SW480 (cell line): ENCODE measurements at places on chromosomes 6 and 20.

DNA sequence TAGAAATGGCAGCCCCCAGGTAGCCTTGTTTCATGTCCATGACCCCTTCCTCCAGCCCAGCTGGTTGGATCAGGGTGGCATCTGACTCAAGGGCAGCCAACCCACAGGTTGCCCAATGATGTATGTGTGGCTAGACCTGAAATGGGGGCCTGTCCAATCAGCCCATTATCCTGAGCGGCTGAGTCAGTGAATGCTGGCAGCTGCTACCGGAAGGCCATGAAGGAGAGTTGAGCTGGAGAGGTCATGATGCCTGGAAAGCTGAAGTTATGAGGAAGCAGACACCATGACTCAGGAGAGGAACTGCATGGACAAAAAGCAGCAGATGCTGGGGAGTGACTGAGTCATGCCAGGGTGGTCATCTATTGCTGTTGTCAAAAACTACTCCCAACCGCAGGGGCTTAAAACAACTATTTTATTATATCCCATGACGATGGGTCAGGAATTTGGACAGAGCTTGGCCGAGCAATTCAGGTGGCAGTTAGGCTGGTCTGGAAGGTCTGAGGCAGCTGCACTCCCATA is 67.3 kb downstream of the MDGA1 start:
- peak; percentile 70 for DNase-seq

DNA sequence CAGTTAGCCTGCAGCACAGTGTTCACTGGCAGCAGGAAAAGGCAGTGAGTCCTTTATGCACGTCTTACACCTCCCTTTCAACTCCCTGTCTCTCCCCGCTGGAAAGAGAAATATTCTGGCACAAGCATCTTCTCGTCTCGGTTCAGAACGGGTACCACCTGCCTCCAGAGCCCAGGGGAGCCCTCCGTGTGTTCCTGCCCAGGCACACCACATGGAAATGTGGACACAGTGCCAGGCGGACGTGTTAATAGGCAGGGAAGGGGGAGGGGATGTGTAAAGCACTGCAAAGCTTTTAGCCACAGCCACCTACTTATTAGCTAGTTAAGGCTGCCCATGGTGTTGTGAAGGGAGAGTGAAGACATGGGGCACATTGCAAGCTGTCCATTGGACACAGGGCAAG is 219.7 kb downstream of the FARS2 start:
- no peak for DNase-seq

DNA sequence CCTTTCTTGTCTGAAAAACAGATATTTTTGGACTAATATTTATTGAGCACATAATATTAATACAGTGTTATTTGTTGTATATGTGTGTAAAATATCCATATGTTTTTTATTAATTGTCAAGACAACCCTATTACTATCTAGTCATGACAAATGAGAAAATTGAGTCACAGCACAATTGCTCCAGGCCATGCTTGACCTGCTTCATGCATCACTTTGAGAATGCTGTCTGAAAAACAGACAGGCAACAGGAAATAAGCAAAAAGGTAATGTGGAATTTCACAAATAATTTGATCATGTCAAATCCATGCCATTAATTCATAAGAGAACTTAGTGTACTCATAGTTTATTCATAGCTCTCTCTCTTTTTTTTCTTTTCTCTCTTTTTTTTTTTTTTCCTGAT is 246.5 kb downstream of the RIMS1 start:
- no peak for DNase-seq

- no peak for DNase-seq
Measured at GRCh38 chr6:156992020-156992804, 215.0 kb downstream of the ARID1B start.

DNA sequence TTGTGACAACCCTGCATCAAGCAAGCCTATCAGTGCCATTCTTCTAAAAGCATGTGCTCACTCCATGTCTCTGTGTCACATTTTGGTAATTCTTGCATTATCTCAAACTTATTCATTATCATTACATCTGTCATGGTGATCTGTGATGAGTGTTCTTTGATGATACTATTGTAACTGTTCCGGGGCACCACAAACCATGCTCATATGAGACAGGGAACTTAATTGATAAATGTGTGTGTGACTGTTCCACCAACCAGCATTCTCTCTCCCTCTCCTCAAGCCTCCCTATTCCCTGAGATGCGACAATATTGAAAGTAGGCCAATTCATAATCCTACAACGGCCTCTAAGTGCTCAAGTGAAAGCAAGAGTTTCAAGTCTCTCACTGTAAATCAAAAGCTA is 4.0 kb downstream of the HUS1B start:
- no peak for DNase-seq

GRCh38 chr6:82057846-82058554 is 189.5 kb downstream of the IBTK start:
- no peak for DNase-seq

GRCh38 chr6:76403064-76403463 is 330.6 kb upstream of the IMPG1 start:
- DNase-seq, result no peak

GRCh38 chr6:113901482-113901881 is 44.3 kb downstream of the MARCKS start:
- no peak for DNase-seq

GRCh38 chr6:131062241-131063027 is 611 bp downstream of the EPB41L2 start:
- peak; percentile 4 for DNase-seq

DNA sequence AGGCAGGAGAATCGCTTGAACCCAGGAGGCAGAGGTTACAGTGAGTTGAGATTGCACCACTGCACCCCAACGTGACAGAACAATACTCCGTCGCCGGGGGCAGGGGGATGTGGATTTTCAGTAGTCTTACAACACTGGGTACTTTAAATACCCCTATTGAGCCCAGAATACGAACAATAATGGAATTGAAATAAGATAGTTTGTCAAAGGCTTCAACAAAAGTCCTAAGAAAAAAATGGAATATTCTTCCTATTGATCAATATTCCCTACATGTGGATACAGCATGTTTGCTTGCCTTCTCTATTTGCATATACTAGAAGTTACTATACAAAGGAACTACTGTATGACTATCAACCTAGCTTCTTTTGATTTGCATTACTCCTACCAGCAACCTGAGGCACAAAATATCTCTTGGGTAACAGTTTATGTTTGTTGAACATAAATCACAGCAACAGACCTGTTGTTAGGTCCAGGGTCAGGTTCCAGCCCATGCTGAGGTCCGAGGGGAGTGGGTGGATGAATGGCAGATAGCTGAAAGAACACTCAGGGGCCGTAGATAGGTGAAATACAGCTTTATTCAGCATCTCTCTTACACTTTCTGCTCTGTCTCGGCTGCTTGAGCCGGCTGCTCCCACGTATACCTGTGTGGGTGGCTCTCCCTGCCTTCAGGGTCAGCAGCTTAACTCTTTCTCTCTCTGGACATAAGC is 23.8 kb downstream of the MAN1A1 start:
- no peak for DNase-seq

DNA sequence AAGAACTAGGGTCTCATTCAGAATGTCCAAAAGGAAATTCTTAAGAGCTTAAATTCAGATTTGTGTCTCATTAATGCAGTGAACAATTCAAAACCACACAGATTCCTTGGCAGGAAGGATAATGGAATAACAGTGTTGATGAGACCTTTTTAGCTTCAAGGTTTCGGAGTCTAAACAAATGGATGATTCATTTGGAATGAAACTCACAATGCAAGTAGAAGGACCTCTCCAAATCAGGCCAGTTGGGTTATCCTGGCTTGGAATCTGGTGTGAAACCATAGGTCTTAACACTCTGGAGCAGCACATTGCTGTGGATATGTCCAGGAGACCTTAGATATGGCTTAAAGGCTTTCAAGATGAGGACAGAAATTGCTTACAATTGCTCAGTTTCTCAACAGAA is 44.9 kb downstream of the KCTD20 start:
- DNase-seq, result no peak

DNA sequence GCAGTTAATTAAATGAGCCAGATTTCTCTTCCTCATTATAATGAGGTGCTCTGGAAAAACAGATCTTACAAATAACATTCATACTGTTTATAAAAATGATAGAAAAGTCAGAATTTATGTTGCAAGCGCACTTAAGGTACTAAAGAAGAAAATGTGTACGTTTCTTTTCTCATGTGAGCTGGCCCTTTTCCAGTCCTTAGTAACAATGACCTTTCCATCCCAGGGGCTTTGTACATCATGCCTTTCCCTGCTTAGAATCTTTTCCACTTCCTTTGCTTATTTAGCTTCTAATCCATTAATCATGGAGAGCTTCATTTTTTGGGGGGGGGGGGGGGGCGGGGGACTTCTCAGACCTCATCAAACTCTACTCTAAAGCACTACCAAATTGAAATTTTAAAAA is 4.8 kb downstream of the FBXO5 start:
- DNase-seq, result no peak

DNA sequence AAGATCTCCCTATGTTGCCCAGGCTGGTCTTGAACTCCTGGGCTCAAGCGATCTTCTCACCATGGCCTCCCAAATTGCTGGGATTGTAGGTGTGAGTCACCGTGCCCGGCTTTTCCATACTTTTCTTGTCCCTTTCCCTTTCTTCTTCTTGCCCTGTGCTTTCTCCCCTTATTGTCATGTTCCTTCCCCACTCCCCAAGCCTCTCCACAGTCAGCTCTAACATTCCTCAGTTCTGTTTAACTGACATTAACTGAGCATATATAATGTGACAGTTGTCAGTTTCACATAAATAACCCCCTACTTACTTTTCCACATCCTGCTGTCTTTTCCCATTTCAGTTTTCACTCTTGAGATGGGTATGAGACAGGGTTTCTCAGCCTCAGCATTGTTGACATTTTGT is 9.5 kb upstream of the RNF8 start:
- no peak for DNase-seq

GRCh38 chr6:137045222-137045789 is 541 bp upstream of the IL20RA start:
- no peak for DNase-seq

GRCh38 chr20:37543828-37544227 is 16.2 kb upstream of the BLCAP start:
- peak; percentile 32 for DNase-seq

GRCh38 chr6:111668410-111668809 is 62.7 kb upstream of the TRAF3IP2 start:
- DNase-seq, result no peak

DNA sequence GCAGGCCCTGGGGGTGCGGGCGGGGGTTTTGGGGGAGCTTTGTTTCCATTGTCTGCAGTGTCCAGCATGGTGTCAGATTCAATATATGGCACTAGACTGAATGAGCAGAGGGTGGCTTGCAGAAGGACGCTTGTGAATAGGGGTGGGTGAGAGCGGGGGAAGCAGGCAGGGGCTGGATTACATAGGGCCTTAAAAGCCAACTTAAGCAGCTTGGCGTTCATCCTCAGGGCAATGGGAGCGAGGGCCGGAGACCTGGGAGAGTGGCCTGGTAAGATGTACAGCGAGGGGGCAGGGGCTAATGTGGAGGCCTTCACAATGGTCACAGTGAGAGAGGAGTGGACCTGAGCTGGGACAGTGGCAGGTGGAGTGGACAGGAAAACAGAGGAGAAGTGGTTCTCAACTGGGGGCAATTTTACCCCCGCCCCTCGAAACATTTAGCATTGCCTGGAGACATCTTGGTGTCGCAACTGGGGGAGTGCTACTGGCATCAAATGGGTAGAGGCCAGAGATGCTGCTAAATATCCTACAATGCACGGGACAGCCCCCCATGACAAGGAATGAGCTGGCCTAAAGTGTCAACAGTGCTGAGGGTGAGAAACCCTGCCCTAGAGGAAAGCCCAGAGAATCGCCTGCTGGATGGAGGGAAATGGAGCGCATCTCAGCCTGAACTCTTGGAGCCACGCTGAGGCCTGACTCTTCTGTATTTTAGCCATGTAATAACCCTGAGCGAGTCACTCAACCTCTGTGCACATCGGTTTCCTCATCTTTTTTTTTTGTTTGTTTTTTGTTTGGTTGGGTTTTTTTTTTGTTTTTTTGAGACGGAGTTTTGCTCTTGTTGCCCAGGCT is 15.1 kb upstream of the BAK1 start:
- DNase-seq, result no peak

- DNase-seq, result no peak
Measured at GRCh38 chr6:46105568-46105967, 24.2 kb upstream of the ENPP4 start.

- peak; percentile 89 for DNase-seq
Measured at GRCh38 chr6:29964887-29965562, 22.7 kb downstream of the HLA-A start.

DNA sequence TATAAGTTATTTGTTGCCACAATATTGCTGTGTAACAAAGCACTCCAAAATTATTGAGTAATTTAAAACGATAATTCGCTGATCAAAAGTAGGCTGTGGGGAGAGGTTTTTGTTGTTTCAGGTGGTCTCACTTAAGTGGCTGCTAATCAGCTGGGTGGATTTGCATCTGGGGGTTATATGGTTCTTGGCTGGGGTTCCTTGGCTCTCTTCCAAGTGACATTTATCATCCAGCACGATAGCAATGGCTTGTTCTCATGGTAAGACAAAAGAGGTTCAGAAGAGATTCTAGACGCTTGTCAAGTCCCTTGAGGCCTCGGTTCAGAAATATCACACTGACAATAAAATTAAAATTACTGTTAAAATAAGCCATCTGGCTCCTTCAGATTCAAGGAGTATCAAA is 1648.8 kb downstream of the GRIK2 start:
- DNase-seq, result no peak

DNA sequence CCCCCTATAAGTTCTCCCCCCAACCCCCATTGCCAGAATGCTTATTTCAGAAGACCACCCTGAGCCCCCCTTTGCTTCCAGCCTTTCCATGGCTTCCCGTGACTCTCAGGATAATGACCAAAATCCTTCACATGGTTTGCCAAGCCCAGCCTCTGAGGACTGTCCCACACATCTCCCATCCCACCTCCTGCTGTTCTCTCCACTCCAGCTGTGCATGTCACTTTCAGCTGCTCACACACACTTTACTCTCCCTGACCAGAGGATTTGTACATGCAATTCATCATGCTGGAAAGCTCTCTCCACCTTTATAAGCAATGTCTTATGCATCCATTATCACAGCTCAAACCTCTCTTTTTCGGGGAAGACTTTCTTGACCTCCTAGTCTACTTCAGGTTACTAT is 164.2 kb downstream of the PRL start:
- DNase-seq, result no peak

- no peak for DNase-seq
Measured at GRCh38 chr20:46573788-46574584, 23.5 kb upstream of the OCSTAMP start.

- DNase-seq, result no peak
Measured at GRCh38 chr20:60752741-60753420, 499.2 kb upstream of the CDH4 start.

- no peak for DNase-seq
Measured at GRCh38 chr6:7833751-7834070, 76.9 kb downstream of the TXNDC5 start.

GRCh38 chr20:50244352-50245149 is 53.9 kb downstream of the CEBPB start:
- peak; percentile 64 for DNase-seq

- DNase-seq, result no peak
Measured at GRCh38 chr6:40998661-40999060, 40.4 kb downstream of the UNC5CL start.
